ENCODE measurements at places on chromosomes 12 and 14.
A peak's percentile ranks its signal among the peaks of the same experiment; 100 is the strongest.

- no peak for DNase-seq
These were observed 28.4 kb upstream of the PTPRR start for GRCh38 chr12:70948976-70949336.

DNA sequence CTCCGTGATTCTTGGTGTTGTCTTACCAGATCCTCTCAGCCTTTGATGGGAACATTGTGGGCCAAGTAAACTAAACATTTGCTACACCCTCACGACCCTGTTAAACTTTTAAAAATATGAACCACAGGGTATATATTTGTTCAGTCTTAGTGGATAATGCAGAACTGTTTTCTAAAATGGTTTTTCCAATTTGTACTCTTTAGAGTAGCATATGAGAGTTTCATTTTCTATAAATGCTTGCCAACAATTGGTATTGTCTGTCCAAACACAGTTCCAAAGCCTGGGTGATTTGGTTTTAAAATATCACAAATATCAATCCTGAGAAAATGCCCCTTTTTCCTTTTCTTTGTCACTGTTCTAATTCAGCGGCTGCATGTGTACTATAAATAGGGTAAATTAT is 6.7 kb upstream of the IL22 start:
- no peak for DNase-seq

GRCh38 chr14:68687746-68688145 is 105.1 kb downstream of the ZFP36L1 start:
- DNase-seq = no peak

DNA sequence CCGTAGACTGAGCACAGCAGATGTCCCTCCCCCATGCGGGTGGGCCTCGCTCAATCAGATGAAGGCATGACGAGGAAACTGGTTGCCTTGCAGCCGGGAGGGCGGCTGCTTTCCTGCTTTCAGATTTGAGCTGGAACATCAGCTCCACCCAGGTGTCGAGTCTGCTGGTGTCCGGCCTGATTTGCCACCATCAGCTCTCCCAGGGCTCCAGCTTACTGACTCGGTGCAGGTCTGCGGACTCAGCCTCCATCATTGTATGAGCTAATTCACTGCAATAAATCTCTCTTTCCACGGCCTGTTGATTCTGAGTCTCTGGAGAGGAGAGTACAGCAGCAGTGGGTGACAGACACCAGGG is 156.2 kb downstream of the KIF26A start:
- DNase-seq = no peak

- DNase-seq = no peak
These were observed 5.5 kb upstream of the SELPLG start for GRCh38 chr12:108638997-108639822.

DNA sequence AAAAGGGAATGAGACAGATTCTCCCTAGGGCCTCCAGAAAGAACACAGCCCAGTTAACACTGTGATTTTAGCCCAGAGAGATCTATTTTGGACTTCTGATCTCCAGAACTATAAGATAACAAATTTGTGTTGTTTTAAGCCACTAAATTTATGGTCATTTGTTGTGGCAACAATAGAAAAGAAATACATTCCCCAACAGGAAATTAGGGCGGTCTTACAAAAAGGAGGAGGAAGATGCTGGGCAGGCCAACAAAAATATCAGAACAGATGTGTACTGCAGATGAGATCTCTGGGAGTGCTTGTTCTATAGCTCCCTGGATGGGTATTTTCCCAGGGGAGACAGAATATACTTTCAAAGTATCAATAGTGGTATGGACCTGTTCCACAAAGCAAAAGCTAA is 32.0 kb upstream of the SOCS2 start:
- DNase-seq = no peak

DNA sequence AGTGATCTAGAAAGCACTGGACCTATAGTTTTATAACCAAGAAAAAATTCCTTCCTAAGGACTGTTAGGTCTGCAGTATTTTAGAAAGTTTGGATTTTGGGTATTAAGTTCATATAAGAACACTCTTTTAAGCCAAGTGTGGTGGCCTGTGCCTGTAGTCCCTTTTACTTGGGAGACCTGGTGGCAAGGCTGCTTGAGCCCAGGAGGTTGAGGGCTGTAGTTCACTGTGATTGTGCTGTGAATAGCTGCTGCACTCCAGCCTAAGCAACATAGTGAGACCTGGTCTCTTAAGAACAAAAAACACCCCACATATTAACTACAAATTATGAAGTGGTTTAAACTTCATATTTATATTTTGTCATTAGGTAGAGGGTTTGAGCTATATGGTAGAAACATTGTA is 9.7 kb downstream of the DNM1L start:
- DNase-seq = no peak

DNA sequence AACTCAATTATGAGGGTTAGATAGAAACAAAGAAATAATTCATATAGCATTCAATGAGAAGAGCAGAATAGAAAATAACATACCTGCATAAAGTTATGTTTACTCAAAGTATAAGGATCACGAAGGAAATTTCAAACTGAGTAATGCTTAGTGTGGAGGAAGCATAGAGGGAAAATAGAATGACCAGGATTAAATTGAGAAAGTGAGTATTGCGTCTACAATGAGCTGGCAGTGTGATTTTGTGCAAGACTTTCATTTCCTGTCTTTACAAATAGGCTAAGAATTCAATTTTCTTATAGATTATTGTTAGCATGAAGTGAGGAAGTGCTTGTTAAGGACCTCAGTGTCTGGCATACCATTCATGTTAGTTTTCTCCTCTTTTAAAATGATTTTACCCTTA is 12.0 kb downstream of the ADGRD1 start:
- no peak for DNase-seq

DNA sequence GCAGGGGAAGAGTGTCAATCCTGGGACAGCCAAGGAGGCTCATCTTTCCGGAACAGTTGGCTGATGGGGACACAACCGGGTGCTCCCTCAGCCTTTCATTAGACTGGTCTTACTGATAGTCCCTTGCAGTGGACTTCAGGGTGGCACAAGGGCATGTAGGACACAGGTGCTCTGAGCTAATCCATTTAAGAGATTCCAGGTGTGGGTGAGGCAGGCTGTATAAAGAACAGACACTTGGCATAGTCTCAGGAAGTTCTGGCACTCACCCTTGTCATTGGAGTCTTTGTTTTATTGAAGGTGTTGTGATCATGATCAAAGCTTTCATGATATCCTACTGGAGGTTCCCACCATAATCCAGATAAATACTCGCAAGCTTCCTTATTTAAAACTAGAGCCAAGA is 341.6 kb downstream of the EMP1 start:
- DNase-seq = no peak

DNA sequence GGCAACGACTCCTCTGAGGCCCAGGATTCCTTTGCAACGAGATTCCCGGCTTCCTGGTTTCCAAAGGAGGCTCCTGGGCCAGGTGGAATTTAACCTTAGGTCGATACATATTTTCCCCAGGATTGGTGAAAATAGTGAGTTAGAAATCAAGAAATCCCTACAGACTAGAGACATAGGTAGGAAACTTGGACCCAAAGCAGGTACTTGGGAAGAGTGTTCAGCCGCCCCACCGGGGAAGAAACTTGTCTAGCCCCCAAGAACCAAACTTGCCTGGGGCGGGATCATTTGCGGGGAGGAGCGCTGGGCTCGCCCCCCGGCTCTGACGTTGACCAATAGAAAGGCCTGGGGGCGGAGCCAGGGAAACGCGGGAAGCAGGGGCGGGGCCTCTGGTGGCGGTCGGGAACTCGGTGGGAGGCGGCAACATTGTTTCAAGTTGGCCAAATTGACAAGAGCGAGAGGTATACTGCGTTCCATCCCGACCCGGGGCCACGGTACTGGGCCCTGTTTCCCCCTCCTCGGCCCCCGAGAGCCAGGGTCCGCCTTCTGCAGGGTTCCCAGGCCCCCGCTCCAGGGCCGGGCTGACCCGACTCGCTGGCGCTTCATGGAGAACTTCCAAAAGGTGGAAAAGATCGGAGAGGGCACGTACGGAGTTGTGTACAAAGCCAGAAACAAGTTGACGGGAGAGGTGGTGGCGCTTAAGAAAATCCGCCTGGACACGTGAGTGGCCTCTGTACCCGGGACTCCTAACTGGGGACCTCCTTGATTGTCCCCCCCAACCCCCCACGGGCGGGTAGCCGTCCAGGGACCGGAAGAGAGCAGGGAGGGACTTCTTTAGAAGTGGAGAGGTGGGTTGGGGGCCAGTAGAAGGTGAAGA is at the start of gene CDK2:
Gene CDK2, plus strand, starts transcription at position 423 of the 874 bp plus-strand sequence. Its CDS starts 179 bp downstream, at position 602.
- peak; percentile 86 for DNase-seq

DNA sequence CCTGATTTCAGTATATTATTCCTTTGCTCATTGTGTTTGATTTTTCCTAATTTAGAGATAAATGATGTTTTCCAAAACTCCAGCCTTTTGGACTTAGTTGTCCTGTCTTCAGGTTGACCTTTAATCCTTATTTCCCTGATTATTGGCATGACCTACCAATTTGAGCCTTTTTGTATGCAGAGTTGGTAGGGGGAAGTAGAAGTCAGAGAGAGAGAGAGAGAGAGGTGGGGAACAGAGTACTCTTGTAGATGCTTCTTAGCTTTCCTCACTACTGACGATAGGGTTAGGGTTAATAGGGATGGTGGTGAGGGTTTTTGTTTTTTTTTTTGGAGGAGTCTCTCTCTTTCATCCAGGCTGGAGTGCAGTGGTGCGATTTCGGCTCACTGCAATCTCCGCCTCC is 38.6 kb downstream of the TBC1D15 start:
- DNase-seq = no peak

DNA sequence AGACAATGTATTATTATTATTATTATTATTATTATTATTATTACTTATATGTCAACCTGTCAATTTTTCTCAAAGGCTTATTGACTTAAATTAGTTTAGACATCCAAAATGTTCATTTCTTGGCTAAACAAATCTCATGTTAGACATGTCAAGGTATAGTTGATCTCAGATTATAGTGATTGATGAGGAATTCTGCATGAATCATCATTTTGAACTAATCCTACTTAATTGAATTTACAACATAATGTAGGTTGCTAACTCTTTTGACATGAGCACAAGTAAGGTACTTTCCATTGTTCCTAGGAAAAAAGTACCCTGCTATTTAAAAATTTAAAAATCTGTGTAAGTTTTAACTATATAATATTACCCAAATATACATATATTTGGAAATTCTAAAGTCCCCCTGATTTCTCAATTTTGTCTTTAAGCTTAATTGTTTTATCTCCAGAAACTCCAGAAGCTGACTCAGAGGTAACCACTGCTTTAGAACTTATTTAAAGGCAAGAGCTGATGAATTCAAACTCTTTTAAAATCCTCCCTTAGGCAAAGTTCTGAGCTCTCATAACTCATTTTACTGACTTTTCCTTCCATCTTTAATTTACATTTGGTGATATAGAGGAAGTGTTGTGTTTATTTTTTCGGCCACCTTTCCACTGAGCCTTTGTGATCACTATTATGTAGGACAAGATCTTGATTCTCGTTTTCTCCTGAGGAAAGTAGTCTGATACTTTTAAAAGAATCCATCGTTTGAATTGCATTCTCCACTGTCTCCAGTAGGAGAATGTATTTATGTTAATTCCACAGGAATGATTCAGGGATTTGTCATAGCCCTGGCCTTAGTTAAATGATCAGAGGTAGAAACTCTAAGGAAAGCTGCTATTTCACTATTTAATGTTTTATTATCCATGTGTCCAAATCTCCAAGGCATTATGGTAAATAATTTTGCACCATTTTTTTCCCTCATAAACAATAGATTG is 1304.5 kb downstream of the AACS start:
- no peak for DNase-seq

- DNase-seq = no peak
These were observed 179.9 kb downstream of the PTPN11 start for GRCh38 chr12:112598626-112599025.
